A549 treated with GW870086 at 1 μM for 4 hours (cell line): ENCODE measurements at places on chromosomes 4 and X. TPM values are rescaled to one million over a fixed set of nuclear protein-coding genes. Genes with fewer than 3 reads are reported as not detected.

CTAG1B gene
- total RNA-seq: not detected in 5 replicates

ABLIM2 gene
- total RNA-seq: 3.3 to 5.4 TPM (median 5.0 TPM) in 5 replicates

LRCH2 gene
- total RNA-seq: 0.02 to 0.05 TPM (median 0.03 TPM) in 4 of 5 replicates, not detected in the other

ZDHHC15 gene
- total RNA-seq: not detected in 5 replicates

ADH1A gene
- total RNA-seq: not detected in 5 replicates

SHISA3 gene
- total RNA-seq: 0.06 to 0.07 TPM in 2 of 5 replicates, not detected in the others

INTU gene
- total RNA-seq: 1.0 to 1.5 TPM (median 1.1 TPM) in 5 replicates

ZFP42 gene
- total RNA-seq: 0.07 TPM in 1 of 5 replicates, not detected in the others
